Stimulated activated CD4-positive, alpha-beta T cell treated with anti-CD3 and anti-CD28 coated beads, Interleukin-2, amount 100 ng/mL, for 48 hours (primary cell): ENCODE measurements at places on chromosomes 1 and 21.

- DNase-seq = no peak
These were observed at the start of gene CACYBP for GRCh38 chr1:174999936-175000696. CACYBP (plus strand) TSS chr1:174999947; CDS start chr1:175000181, 234 bp downstream.

- no peak for DNase-seq
These were observed 4.8 kb upstream of the MYSM1 start for GRCh38 chr1:58704616-58705021.

DNA sequence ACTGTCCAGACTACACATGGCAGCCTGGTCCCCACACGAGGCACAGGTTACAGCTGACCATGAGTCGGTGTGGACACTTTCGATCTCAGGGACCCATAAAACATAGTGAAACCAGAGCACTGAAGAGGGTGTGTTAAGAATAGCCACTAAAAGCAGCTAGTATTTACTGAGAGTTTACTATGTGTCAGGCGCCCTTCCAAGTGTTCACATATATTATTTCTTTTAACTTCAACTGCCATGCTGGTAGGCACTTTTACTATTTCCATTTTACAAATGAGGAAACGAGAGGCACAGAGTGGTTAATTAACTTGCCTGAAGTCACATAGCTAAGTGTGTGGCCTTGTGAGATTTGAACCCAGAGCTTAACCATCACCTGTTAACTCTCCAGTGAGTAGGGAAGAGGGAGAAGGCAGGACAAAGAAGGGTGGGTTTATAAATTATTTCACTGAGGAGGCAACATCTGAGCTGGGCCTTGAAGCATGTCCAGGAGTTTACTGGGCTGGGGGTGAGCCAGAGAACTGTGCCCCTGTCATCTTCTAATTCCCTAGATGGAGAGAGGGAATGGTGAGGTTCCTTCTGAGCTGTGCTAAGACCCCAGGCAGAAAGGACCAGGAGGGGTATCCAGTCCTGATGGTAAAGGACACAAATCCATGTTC is 20.7 kb downstream of the ABCA4 start:
- DNase-seq = no peak

DNA sequence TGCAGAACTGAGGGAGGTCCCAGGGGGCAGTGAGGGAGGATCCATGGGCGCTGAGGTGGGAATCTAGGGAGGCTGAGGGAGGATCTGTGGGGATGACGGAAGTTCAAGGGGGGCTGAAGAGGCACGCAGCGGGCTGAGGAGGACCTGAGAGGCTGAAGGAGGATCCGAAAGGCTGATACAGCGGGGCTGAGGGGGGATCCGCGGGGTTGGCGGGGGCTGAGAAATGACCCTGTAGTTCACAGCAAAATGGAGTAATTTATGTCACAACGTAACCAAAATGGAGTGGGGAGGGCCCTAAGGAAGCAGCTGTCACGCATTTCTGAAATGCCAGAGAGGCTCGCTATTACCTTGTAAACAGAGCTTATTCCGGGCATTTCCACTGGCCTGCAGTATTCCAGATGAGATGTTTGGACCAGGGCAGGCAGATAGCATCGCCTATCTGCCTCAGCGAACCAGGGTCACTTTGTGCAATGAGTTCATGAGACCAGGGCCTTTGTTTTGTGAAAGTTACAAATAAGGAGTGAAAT is 926 bp upstream of the MRPL55 start:
- no peak for DNase-seq

- no peak for DNase-seq
These were observed 311.6 kb upstream of the USP24 start for GRCh38 chr1:55526716-55527115.
